Prostate gland (tissue), 2 donors: ENCODE measurements at places on chromosomes 4 and X. TPM values are rescaled to one million over a fixed set of nuclear protein-coding genes. Genes with fewer than 3 reads are reported as not detected.

GRCh38 chrX:78595901-78596502 lies 63.1 kb downstream of the RTL3 start:
- DNase-seq, result no peak
- no peak overlapping the region for H3K4me3 ChIP-seq
- no peaks in the 10 kb centered on the region for H3K36me3 ChIP-seq

GRCh38 chr4:166675411-166675810 lies 558.9 kb downstream of the SPOCK3 start:
- no peaks in the 10 kb centered on the region for H3K27me3 ChIP-seq
- no peak for DNase-seq
- no peak overlapping the region for H3K27ac ChIP-seq
- H3K4me3 ChIP-seq, result no peak overlapping the region

GRCh38 chr4:155693015-155693663 lies 26.5 kb downstream of the GUCY1A1 start:
- H3K27ac ChIP-seq, result peak overlapping the region; percentile 24
- H3K4me1 ChIP-seq, result peaks cover 16% of the 10 kb centered on the region
- no peak overlapping the region for H3K4me3 ChIP-seq
- peak; percentile 76 for DNase-seq

The TMSB15A gene
- total RNA-seq, result 15.7 TPM

DNA sequence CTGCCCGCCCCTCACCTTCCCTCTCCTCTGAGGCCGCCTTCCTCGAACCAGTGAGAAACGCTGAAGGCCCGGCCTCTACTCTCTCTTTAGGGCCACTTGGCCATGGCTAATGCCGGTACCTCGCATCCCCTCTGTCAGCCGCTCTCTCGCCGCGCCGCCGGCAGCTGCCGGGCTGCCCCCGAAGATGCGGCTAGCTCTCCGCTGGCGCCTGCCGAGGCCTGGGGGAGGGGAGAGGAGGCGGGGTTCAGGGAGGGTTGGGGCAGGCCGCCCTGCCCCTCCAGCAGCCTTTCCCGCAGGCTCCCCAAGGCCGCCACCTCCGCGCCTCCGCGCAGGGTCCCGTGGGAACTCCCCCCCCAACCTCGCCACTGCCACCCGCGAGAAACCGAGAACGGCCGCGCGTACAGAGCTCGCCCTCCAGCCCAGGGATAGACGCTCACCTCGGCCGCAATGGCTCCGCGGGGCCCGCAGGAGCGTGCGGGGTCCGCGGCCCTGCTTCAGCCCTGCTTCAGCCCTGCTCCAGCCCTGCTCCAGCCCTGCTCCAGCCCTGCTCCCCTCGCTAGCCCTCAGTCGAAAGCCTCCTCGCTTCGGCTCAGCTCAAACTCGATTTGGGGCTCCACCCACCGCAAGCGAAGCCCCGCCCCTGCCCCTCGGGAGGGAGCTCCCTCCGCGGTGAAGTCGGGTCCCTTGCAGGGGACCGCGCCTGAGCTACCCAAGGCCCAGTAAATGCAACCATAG lies at the start of gene HUWE1:
TSS of gene HUWE1 (minus strand) at position 569 of the 735 bp plus-strand sequence. CDS start 32,612 bp downstream, outside the sequence.
- no peaks in the 10 kb centered on the region for H3K4me1 ChIP-seq
- no peaks in the 10 kb centered on the region for H3K27me3 ChIP-seq
- H3K27ac ChIP-seq, result peak within 1 kb of the TSS; percentile 92
- DNase-seq, result peak; percentile 66
- H3K36me3 ChIP-seq, result no peaks in the 10 kb centered on the region
- peak within 1 kb of the TSS; percentile 52 for H3K4me3 ChIP-seq

The IBSP gene
- not detected for total RNA-seq

DNA sequence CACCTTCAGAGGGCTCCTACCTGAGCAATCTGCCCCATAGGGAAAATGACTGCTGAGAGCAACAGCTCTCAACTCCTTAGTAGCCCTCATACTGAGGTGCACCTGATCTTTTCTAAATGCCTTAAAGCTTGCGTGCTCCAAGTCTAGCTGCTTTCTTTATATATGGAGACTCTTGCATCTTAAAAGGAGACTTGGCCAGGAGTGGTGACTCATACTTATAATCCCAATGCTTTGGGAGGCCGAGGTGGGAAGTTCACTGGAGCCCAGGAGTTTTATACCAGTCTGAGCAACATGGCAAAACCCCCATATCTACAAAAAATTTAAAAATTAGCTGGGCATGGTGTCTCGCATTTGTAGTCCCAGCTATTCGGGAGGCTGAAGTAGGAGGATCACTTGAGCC lies 78.1 kb upstream of the TRIM2 start:
- H3K36me3 ChIP-seq, result no peaks in the 10 kb centered on the region
- no peak for DNase-seq
- H3K4me1 ChIP-seq, result no peaks in the 10 kb centered on the region
- no peak overlapping the region for H3K4me3 ChIP-seq
- no peaks in the 10 kb centered on the region for H3K27me3 ChIP-seq
